ENCODE measurements at places on chromosomes 5 and 9.

DNA sequence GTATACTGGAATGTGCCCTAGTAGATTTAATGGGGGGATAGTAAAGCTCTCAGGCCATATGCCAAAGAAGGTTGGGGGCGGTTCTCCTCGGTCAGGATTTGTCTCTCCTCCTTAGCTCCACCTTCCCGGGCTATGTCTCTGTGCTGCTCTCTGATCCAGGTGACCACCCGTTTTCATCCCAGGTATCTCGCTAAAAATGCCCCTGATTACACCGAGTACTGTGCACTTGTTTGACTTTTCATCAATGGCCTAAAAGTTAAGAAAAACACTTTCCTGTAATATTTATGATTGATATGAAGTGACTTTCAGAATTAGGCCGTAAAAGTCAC, 724 bp downstream of the NDUFS6 start:
- DNase-seq, result peak; percentile 28

DNA sequence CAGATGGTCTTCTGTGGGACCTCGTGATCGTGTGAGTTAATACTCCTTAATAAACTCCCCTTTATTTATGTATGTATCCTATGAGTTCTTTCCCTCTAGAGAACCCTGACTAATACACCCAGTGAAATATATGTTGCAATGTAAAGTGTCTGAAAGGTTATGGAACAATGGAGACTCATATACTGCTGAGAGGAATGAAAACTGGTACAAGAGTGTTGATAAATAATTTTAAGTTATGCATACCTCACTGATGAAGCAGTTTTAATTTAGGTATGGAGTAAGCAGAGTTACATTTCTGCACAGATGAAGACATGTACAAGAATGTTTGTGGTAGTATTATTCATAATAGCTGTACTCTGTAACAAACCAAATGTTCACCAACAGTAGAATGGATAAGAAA, 438.3 kb downstream of the TAF11L14 start:
- DNase-seq, result peak; percentile 77

DNA sequence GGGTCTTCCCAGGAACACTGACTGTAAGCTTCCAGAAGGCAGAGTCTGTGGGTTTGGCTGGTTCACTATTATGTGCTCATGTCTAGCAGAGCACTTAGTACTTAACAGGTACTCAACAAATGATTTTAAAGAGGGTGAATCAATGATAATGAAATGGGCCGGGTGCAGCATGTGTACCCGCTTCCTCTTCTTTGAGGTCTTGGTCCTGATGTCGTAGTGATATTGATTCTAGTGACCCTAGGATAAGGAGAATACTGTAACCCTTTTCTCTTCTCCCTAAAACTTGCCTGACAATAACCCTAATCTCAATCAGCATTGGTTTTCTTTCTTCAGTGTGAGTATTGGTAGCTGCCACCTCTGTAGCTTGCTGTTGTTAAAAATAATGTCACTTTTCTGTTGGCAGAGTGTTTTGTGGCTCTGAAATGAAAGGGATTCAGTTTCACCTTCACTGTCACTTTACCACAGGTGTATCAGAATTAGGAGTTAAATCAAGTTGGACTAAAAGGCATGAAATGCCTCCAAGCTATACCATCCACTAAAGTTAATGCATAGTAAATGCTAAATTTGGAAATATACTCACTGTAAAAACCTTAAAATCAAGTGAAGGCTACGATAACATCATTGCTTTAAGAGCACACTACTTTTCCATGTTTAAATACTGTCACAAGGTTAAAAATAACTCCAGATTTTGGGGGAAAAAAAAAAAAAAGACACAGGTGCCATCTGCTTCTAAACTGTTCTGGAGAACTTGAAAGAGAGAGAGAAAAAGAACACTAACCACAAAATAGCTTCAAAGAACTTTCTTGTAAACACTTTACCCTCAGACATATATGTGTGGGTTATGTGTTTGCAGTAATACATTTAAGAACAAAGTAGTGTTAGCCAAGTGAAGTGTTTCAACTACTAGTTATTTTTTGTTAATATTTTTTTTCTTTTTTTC, 6.0 kb downstream of the CAMK4 start:
- no peak for DNase-seq

DNA sequence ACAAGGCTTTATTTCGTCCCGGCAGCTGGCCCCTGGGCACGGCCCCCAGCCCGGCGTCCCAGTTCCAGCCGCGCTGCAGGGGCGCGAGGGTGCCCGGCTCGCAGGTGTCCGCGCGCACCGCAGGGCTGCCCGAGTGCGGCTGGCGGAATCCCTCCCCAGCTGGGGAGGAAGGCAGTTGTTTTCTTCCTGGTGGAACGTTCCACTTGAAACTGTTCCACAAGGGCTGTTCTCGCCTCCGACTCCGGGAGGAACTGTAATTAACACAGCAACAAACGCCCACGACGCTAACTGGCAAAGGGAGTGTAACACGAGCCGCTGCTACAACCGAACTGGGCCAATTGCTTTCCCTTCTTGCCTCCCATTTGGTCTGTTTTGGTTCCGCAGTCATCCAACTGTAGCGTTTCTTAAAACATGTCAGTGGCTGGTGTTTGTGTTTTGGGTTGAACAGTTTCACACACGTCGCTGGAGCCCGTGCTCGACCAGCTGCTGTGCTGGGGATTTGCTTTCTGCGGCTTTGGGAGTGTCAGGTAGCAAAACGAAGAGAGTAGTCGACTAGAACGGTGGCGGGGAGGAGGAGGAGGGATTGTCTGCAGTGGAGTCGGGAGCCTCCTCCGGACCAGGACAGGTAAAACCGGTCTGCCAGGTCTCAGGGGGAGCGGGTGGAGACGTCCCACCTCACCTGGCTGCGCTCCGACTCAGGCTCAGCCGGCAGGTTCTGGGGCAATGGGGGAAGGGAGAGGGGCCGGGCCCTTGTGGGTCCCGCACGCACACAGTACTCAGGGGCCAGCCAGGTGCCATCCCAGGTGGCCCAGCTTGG, 131.6 kb upstream of the NIPBL start:
- DNase-seq, result peak; percentile 84

DNA sequence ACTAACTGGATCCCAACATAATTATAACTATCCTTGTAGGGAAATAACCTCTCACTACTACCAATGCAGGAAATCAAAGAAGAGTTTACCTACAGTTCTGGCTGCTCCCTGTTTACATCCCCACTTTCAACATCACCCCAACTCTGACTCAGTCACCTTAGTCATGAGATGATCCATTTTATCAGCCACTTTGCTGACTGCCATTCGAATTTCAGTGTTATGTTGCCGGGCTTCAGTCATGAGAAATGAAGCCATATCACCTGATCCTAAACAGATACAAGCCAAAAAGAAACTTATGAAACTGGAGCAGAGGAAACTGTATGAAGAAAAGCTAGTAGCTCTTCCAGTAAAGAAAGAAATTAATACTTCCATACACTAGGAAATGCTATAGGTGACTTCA, 33.7 kb downstream of the SLC31A2 start:
- peak; percentile 94 for DNase-seq

DNA sequence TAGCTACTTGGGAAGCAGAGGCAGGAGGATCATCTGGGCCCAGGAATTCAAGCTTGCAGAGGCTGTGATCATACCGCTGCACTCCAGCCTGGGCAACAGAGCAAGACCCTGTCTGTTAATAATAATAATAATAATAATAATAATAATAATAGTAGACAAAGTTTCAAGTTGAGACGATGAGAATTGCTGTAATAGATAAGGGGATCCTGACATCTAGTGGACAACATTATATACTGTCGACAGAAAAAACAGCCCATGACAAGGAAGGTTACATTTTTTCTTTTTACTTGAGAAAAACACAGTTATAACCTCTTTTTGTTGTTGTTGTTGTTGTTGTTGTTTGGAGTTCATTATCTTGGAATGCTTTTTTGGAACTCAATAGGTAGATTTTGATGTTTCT, 35.3 kb downstream of the NDFIP1 start:
- DNase-seq, result peak; percentile 49

- DNase-seq, result no peak
Observed at GRCh38 chr9:120611690-120612068, 31.7 kb upstream of the CDK5RAP2 start.

DNA sequence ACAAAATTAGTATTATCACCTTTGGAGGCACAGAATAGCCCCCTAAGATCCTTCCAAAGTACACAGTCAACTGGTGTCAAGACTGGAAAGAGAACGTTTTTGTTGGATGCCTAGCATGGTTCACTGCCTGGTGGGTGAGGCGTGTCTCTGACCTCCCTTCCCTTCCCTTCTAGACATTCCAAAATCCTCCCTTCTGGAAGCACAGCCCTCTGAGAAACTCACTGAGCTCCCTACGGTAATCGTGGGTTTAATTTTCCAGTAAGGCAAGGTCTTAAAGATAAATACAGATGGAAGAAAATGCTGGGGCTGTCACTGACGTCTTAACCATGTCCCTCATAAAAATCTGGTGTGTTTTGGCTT, 138.8 kb downstream of the LIFR start:
- no peak for DNase-seq

DNA sequence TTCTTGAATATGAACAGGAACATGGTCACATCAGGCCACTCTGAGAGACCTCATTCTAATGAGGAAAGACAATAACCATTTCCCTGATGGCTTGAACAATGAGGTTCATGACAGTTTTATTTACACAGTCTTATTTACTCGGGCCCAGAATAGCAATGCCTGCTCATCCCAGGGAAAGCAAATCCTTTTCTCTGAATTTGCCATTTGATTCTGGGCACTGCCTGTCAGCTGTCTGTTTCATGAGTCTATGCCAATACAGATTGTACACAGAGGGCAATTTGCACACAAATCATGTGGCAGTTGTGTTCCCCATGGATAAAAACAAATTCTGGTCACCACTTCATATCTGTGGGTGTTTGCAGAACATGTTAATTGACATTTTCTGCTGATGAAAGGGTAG, 492.5 kb downstream of the ACTL7B start:
- no peak for DNase-seq

DNA sequence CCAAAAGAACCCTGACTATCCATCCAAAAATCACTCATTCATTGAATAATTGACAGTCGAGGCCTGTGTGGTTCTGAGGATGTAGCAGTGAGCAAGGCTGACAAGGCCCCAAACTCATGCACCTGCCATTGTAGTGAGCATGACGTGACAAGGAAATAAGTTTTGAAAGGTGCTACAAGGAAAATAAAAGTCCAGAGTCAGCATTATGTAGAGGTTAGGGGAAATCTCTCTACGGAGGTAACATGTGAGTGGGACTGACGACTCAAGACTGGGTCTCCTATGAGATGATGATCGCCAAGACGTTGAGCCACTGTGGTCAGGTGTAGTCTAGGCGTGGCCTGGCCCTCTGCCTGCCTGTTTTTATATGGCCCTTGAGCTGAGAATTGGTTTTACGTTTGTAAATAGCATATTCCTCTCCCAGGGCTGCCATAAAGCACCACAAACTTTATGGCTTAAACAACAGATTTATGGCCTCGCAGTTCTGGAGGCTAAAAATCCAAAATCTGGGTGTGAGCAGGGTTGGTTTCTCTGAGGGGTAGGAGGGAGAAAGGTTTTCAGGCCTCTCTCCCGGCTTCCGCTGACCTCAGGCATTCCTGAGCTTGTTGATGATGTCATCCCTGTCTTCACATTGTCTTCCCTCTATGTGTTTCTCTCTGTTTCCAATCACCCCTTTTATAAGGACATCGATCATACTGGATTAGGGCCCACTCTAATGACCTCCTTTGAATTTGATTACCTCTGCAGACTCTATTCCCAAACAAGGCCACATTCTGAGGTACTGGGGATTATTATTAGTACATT, 206.4 kb upstream of the EGFLAM start:
- DNase-seq, result no peak

- DNase-seq, result no peak
Observed at GRCh38 chr5:135053278-135053677, 19.2 kb upstream of the PITX1 start.

- DNase-seq, result no peak
Observed at GRCh38 chr5:41447650-41448510, 62.5 kb downstream of the PLCXD3 start.

DNA sequence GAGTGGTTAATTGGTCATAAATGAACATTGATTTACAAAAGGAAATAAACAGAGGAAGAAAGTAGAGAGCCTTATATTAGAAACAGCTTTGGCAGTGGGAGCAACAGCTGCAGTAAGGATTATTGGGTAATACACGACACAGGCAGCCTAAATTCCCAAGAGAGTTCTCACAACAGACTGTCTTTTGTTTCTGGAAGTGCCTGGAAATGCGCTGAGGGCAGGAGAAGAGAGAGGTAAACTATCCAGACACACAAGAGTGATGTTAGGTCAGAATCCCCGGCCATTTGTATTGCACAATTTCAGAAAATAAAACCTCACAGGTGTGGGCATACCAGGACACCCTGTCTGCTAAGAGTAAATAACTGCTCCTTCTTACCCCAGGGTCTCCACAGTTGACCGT, 450.4 kb upstream of the CTNND2 start:
- DNase-seq, result no peak

GRCh38 chr5:61186634-61187033, 24.4 kb upstream of the SMIM15 start:
- no peak for DNase-seq

DNA sequence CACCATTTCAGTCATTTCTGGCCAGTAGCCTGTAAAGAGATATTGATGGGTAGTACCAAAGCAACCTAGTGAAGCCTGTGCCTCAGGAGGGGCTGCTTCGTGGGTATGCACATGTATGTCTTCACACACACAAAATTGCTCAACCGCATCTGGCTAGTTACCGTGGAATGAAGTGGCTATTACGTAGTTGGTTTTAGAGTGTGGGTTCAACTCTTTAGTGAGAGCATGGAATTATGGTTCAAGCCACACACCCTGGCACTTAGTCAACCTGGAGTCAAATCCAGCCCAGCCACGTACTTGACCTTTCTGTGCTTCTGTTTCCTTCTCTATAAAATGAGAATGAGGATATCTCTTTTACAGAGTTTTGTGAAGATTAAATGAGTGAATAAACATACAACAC, 174.9 kb downstream of the TTC39B start:
- no peak for DNase-seq

GRCh38 chr9:88782931-88783710, 208.1 kb upstream of the S1PR3 start:
- DNase-seq, result peak; percentile 67

DNA sequence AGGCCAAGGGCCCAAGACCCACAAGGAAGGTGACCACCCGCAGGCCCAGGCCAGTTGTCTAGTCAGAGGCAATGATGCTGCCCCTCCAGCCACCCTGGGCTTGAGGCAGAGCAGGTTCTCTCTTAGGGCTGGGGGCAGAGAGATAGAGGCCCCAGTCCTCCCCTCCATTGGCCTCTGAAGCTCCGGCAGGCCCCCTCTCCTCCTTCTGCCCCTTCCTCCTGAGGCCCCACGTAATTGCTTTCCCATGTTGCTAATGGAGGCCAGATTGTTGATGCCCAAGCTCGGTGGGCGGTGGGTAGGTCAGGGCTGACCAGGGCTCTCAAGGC, 26.6 kb upstream of the ENHO start:
- DNase-seq, result no peak

DNA sequence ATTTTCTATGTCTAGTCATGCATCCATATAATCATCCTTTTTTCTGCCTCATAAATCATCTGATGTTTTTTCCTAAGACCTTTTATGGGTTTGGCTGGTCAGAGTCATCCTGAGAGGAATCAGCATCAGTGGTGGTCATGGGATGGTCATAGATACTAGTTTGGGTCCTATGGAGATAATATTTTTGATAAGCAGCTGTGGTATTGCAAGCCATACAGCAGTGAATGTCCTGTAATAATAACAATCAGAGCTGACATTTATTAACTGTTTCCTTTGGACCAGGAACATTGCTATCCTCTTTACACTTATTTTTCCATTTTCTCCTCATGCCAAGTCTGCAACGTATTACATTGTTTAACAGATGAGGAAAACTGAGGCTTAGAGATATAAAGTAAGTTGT, 83.1 kb downstream of the TEX10 start:
- no peak for DNase-seq

- DNase-seq, result no peak
Observed at GRCh38 chr5:62934319-62934718, 355.7 kb downstream of the LRRC70 start.
